ENCODE measurements at places on chromosomes 2 and 18.

GRCh38 chr2:68387408-68388350 is 22.6 kb downstream of the PLEK start:
- no peak for DNase-seq

- no peak for DNase-seq
Observed at GRCh38 chr2:152532241-152532640, 185.0 kb downstream of the PRPF40A start.

- DNase-seq = no peak
Observed at GRCh38 chr2:160726046-160726445, 232.4 kb upstream of the RBMS1 start.

- no peak for DNase-seq
Observed at GRCh38 chr2:111662039-111662770, 221.8 kb downstream of the ANAPC1 start.

DNA sequence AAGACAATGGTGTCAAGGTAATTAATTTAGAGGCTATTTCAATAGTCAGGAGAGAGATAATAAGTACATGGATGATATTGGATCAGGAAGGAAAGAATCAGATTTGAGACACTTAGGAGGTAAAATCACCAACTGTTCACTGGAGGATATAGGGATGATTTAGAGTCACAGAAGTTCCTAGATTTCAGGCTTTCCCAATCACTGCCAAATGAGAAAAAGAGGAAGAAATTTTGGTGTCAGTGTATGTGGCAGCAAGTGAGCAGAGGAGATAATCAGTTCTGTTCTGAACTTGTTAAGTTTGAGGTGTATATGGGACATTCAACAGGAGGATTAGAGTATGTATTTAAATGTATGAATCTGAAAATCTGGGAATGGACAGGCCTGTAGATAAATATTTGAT is 640.4 kb downstream of the NR4A2 start:
- DNase-seq = no peak

DNA sequence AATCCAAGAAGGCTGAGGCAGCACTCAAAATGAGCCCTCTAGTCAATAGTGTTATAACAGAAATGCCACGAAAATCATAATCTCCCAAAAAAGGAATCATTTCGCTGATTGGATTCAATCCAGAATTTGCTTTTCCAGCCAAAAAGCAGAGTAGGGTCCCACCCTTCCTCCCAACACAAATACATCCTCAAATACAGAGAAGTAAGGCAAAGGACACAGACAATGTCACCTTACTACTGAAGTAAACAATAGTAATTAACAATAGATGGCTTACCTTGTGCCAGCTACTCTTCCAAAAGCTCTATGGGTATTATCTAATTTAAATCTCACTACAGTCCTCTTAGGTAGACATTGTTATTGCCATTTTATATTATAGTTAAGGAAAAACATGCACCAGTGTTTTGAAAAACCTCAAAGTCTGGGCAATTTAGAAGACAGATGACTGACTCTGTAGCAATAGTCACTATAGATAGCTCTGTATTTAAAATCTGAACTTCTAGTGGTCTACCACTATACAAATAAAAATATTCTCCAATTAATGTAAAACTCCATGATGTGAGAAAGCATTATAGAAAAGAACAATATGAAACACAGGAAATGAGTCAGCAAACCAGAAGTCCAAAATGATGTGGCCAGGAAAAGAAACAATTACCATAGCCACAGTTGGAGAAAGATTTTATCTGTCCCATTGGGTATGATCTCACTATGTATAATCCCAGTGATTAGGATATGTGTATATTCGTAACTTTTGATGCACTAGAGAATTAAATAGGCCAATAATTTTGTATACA is 305.0 kb upstream of the ERBB4 start:
- DNase-seq = no peak

DNA sequence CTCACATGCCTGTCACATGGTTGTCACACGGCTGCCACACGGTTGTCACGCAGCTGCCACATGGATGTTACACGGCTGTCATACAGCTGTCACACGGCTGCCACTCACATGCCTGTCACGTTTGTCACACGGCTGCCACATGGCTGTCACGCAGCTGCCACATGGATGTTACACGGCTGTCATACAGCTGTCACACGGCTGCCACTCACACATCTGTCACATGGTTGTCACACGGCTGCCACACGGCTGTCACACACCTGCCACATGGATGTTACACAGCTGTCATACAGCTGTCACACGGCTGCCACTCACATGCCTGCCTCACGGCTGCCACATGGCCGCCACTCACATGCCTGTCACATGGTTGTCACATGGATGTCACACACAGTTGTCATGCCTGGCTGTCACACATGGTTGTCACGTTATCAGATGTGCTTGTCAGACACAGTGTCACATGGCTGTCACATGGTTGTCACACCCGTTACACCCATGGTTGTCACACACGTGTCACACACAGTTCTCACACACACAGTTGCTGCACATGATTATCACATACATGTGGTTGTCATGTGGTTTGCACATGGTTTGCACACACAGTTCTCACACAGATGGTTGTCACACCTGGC is 19.4 kb downstream of the KCNG2 start:
- DNase-seq = no peak

DNA sequence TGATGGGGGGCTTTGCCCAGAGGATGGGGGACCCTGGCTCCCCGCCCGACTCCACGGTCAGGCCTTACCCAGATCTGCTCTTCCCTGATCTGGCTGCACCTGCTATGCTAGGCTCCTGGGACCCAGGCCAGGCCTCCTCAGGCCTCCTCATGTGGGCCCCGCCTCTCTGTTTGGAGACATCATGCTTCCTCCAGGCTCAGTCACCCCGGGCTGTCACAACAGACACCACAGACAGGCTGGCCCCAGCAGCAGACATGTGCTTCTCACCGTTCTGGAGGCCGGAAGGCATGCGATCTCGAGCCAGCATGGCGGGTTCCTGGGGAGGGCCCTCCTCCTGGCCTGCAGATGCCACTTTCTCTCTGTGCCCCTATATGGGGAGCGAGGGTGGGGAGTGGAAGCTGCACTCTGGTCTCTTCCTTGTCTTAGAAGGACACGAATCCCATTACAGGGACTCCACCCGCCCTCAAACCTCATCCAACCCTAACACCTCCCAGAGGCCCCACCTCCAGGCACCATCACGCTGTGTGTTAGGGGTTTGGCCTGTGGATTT is 10.8 kb upstream of the NEU4 start:
- DNase-seq = no peak

DNA sequence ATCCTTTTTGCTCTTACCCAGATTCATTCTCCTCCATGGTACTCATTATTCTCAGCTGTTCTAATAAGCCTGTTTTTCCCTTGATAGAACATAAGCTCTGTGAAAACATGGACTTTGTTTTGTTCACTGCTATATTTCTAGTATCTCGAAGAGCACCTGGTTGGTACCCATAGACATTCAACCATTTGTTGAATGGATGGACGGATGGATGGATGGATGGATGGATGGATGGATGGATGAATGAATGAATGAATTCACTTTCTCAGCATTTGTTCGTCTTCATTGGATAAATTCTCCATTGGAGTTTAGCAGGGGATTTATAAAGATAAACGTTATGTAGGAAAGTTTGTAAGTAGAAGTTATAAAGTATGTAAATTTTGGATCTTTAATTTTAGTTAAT is 2.9 kb downstream of the FAM171B start:
- DNase-seq = no peak

- DNase-seq = no peak
Observed at GRCh38 chr2:38442643-38443541, 65.8 kb upstream of the ATL2 start.

DNA sequence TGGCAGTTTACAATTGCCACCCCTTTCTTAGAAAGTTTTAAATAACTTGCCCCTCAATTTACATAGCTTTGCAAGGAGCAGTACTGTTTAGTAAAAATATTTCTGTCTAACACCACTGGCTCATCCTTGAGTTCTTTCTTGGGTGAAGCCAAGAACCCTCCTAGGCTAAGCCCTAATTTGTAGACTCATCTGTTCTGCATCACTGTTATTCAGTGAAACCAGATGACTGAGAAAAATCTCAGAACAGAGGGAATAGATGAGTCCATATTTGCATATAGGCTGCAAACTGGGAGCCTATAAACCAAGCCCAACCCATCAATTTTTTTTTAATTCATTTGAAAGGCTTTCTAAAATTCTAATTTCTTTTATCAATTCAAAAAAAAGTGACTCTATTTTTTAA is 161.4 kb upstream of the TFPI start:
- DNase-seq = no peak

- DNase-seq = peak; percentile 11
Observed at GRCh38 chr2:18516112-18516511, 44.3 kb downstream of the RDH14 start.

DNA sequence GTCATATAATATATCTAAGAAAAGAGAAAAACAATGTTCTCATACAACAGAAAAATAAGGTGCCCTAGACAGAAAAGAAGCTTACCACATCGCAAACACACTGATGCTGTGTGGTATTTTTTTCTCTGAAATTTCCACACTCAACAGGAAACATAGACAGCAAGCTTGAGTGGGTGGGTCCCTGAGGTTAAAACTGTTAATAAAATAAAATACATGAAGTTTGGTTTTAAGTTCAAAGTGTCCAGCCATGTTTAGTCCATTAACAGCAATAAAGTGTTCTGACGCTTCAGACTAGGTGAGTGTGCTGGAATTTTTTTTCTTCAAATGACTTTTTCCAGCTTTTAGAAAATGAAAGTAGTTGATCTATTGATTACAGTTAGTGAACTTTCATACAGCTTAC is 83.3 kb upstream of the EPB41L5 start:
- no peak for DNase-seq

DNA sequence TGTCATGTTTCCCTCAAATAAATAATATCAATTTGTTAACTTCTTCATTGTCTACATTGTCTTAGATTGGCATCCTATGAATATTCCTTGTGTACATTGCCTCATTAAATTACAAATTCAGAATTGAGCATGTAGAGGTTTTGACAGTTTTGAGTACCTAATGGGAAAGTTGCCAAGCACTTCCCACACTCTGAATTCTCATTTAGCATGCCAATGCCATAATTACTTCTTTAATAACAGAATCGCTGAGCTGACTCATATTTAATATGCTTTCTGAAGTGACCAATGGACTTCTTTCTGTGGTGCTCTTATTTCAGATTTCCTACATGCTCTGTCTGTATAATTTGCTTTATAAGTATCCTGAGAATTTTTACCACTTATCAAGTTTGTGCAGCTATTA is 114.4 kb upstream of the NOL4 start:
- no peak for DNase-seq

- no peak for DNase-seq
Observed at GRCh38 chr18:8450898-8451665, 158.2 kb upstream of the RAB12 start.

DNA sequence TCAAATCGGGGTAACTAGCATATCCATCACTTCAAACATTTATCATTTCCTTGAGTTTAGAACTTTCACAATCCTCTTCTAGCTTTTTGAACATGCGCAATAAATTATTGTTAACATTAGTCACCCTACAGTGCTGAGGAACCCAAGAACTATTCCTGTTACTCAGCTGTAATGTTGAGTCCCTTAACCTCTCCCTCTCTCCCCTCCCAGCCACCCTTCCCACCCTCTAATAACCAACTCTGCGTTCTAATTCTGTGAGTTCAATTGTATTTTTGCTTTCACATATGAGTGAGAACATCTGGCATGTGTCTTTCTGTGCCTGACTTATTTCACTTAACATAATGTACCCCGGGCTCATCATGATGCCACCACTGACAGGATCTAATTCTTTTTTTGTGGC is 78.6 kb upstream of the RANBP2 start:
- DNase-seq = no peak

DNA sequence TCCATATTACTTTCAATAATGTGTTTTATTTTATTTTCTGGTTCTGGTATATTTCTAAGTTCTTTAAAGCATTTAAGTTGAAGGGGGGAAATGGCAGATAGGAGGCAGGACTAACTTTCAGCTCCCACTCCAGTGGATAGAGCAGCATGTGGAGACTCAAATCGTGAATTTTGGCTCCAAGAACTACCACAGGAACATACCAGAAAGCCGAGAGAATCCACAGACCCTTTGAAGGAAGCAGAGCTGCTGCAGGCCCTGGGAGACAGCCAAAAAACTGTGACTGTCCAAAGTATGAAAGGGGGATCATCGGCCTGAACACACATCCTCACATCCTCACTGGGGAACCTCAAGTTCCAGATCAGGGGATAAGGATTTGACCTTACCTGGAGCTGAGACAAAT is 207.6 kb upstream of the VWC2L start:
- DNase-seq = no peak

- DNase-seq = no peak
Observed at GRCh38 chr18:36402765-36403396, 105.4 kb downstream of the FHOD3 start.

DNA sequence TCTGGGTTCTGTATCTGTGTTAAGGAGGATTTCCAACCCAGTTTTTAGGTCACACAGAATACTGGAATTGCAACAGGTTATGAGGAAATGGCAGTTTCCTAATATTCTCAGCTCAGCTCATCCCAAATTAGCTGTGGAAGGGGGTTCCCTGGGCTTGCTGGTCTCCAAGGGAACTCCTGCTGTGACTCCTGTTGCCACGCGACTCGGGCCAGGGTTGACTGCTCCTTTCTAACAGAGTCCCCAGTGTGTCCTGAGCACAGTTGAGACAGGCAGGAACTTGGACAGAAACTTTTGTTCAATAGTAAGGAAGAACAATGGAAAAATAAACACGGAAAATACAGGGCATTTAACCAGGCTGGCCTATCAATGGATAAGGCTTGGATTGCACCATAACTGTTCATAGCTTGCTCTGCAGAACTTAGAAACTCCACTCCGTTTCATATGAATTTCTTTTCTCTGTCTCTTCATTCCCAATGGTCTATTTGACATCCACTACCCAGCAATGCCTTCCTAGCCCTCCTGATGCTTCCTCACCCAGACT is 3.8 kb upstream of the ROCK2 start:
- DNase-seq = no peak

DNA sequence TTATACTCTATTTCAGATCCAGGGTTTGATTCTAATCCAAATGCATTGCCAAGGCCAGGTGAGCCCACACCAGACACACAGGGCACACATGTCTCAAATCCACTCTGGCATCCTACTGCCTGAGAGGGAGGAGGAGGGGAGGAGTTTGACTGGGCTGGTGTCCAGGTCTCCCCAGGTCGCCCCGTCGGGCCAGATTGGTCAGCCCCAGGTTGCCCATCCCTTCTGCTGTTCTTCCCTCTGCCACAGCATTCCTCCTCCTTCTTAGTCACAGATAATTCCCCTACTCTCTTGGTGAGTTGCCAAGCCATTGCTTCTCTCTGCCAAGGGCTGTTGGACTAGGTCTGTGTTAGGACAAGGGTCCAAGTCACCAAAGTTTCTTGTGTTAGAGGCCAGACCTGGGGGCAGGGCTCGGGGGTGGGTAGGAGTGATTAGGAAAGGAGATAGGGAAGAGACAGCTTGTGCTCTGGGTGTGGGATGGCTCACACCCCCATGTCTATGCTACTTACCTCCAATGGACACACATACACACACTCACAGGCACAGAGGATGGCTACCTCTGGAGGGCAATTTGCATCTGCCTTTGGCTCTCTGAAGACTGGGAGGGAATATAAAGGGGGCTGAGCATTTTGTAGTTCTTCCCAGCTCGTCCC is 2.5 kb upstream of the EGR4 start:
- DNase-seq = no peak

GRCh38 chr2:37436323-37436722 is 91.9 kb downstream of the QPCT start:
- no peak for DNase-seq

- no peak for DNase-seq
Observed at GRCh38 chr2:144041612-144042011, 478.3 kb downstream of the ZEB2 start.

GRCh38 chr2:109253217-109253616 is 124.2 kb downstream of the SH3RF3 start:
- DNase-seq = no peak

- DNase-seq = no peak
Observed at GRCh38 chr2:208315081-208315788, 49.2 kb downstream of the PIKFYVE start.

Data from neuronal stem cell (in vitro differentiated cells).